ENCODE measurements at places on chromosomes 7 and 10.

DNA sequence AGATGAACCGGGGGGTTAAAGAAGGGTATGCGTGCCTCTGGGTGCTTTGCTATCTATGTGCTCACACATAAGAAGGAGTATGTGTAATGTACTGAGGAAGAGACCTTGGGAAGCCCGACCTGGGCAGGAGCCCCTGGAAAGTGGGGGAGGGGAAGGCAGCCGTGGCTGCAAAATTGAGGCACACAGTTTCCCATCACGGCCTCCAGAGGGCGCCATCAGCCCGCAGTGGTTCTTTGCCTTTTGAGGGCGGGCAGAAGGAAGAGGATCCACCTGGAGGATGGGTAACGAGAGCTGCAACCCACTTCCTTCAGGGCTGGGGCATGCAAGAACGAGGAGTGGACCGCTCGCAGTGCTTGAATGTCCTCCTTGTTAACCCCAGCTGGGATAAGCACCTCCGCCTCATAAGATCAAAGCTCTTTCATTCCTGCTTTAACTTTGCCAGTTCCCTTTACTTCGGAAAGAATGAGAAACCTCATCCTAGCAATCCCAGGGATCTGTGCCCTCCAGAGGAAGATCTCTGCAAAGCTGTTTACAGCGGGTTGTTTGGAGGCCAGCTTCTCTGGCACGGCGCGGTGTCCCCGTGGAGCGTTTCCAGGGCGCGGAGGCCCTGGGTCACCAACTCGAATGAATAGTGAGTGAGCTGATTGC, 77.9 kb downstream of the PCGF5 start:
- DNase-seq: peak; percentile 90

DNA sequence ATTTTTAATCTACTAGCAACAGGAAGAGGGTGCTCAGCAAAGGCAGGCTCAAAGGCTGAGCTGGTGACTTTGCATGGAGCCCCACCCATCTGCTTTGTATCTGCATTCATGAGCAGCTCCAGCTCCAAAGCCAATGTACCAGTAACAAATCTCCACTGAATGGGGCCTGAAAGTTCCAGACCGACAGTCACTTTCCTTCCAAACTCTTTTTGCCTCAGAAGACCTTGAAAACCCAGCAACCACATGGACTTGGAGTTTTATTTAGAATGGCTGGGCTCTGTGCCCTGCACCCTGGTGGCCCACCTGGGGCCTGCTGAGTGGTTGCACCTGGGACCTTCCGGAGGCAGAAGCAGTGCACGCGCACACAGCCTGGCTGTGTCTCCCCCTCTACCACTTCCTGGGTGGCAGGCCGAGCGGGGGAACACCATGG, 195.0 kb upstream of the PLXNA4 start:
- peak; percentile 55 for DNase-seq

DNA sequence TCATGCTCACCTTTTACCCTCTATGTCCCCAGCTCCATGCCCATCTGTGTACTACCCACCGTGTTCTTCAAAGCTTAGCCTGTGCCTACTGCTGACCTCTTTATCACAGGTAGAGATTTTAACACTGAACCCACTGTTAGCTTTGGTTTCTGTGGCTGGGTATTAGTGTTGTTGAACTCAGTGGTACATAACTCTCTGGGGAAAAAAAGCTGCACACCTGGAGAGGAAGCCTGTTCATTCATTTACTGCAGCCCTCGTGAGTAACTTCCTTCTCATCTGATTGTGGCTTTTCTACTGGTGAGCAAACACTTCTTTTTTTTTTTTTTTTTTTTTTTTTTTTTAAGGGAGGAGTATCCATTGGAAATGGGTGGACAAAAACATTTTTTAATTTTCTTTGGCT, 326.3 kb downstream of the CCSER2 start:
- no peak for DNase-seq

DNA sequence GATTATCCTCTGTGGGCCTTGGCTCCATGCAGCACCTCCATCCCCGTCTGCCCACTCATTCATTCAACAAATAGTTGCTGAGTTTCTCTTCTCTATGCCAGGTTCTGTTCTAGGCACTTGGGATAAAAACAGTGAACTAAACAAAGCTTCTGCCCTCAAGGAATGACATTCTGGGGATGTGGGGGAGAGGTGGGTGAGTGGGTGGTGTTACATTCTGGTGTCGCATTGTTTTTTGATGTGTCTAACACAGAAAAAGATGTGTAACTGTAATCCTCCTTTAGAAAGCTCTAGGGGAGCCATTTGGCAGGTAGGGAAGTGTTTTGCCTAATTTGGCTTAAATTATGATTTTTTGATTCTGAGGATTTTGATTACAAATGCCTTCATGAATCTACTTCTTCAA, 21.4 kb downstream of the AUTS2 start:
- DNase-seq: no peak

GRCh38 chr7:37009125-37009675, 284.9 kb upstream of the AOAH start:
- DNase-seq: no peak

DNA sequence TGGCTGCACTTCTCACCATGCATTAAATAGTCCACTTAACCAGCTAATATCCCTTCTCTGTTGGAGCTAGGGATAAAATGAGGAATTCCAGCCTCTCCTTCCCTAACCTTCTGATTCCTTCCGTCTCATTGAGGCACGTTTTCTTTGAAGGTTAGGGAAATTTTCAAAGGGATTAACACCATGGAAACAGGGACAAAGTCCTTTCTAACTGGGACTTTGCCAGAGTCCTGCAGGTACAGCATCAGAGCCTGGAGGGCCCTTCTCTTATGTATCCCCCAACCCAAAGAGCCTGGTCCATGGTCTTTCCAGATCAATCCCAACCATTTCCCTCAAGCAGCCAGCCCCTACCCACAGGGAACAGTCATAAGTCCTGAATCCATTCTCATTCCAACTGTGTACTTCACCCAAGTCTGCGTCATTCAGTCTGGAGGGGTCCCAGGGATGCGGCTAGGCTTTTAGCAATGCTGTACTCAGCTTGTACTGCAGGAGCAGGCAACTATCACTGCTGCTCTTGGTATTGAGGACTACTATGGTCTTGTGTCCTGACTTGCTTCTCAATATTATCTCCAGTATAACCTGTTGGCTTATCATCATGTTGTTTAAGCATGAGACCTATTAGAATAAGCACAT, 34.6 kb upstream of the CROT start:
- DNase-seq: no peak

- no peak for DNase-seq
Measured at GRCh38 chr7:36015733-36016132, 137.3 kb upstream of the EEPD1 start.

- DNase-seq: no peak
Measured at GRCh38 chr10:127830414-127830813, 62.3 kb downstream of the CLRN3 start.

- no peak for DNase-seq
Measured at GRCh38 chr10:11631291-11631690, 19.8 kb upstream of the USP6NL start.

DNA sequence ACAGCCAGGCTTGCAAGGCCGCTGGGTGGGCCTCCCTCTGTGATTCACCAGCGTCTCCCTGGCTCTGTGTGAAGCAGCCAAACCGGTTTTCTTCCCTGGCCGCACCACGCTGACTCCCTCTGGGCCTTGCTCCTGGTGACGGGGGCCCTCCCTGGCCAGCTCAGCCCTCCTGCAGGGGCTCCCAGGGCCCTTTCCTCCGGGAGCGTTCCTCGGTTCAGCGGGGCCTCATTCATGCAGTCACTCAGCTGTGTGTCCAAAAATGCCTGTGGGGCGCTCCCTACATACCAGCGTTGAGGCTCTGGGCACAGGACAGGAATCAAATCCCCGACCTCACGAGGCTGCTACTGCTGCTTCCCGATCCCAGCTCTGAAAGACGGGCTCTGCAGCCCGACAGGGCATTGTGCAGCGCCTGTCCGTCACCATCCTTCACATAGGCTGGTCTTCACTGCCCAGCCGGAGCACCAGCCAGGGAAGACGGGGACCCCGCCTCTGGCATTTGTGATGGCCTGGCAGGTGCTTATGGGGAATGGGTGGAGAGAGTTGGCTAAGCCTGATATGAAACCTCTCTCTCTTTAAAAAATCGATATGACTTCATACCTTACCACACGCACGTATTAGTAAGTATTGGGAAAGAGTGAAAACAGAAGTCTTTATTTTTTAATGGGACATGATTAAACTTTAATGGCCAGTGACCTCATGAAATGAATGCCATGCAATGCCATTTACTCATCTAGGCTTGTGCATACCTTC, 110.0 kb upstream of the SHH start:
- no peak for DNase-seq

GRCh38 chr7:94050046-94050445, 45.9 kb upstream of the BET1 start:
- DNase-seq: no peak

DNA sequence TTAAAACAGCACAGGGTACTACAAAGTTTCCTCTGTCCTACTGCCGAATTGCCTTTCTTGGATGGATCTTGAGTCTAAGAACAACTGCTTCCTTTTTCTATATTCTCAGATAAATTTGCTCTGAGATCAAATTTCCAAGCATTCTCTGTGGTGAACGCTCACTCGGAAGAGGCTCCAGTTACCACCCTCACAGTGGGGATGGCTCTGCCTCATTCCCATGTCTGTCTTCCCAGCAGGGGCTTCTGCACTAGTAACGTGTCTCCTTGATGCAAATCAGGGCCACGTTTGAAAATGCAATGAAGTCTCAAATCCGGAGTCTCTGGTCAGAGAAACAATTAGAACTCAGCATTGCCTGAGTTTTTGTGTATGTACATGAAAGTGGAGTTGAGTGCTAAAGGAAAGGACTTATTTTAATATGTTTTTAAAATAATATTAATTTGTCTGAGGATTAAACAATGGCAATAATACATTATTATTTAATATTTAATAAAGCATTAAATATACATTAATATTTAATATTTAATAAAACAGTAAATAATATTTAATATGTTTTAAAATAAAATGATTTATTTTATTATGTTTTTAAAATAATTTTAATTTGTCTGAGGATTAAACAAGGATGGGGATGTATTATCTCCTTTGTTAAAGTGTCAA, 61.8 kb downstream of the INHBA start:
- no peak for DNase-seq

- DNase-seq: no peak
Measured at GRCh38 chr10:132361581-132362101, 29.6 kb downstream of the LRRC27 start.

DNA sequence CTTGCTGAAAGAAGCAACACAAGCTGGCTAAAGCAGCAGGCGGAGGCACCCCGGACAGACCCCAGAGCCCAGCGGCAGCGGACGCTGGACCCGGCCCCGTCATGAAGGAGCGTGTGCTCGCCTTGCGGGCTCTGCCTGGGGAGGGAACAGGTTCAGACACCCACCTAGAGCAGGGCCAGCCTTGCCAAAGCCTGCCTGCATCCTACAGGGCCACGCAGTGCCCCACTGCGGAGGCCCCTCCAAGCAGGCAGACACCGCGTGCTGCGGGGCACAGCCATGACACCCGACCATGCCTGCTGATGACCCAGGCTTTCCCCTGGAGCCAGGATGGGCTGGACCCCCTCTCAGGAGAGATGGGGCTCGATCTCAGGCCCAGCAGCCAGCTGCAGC, 91.7 kb downstream of the MAD1L1 start:
- DNase-seq: no peak

GRCh38 chr7:450741-451140, 68.9 kb downstream of the PDGFA start:
- peak; percentile 61 for DNase-seq

DNA sequence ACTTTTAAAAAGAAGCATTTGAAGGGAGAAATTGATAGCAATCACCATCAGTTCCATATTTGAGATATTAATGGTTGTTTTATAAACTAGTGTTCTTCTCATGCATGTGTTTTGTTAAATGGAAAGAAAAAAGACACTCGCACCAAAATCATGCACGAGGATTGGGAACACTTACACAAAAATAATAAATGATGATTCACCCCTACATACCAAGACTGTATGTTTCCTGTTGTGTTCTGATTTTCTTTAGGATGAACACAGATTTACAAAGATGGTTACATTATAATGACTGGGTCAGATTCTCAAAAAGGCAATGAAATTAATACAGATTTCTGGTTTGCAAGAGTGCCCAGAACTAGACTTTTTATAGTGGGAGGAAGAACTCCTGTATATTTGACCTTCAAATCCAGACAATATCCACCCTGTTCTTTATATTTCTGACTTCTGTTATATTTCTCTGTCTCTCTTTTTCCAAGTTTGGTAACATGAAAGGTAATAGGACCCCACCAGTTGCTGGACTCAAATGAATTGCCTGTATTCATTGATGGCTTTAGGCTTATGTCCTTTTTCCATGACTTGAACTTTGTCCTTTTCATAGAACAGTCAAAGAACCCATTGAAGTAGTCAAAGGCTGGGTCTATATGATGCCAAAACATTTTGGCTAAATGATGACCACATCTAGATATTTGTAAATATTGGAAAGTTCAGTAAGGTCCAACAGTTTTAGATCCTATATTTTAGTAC, 54.4 kb downstream of the SEMA3A start:
- DNase-seq: no peak

GRCh38 chr7:98569691-98570337, 47.3 kb upstream of the NPTX2 start:
- no peak for DNase-seq

DNA sequence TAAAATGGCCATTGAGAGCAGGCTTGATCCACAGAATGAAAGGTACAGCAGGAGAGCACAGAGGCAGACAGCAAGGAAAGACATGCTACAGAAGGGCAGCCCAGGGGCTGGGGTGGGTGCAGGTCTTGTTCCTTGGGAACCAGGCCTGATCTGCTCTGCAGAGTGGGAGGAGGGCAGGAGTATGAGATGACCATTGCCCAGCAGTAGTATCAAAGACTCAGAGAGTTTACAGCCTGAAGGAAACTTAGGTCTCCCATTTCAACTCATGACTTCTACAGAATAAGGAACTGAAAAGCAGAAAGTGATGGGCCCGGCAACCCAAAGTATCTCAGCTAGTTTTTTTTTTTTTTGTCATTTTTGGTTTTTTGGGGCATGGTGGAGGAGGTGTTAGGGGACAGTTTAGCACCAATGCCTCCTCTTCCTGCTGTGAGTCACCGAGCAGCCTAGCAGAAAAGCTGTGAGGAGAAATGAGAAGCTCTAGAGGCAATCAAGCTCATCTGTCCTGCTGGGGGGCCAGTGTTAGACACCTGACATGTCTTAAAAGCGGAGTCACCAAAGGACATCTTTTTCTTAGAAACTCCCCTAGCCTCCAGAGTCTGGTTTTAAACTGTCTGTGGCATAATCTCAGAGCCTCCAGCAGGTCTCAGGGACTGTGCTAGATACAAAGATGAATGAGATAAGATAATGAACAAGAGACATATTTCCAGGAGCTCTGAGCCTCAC, 34.3 kb upstream of the HERPUD2 start:
- DNase-seq: peak; percentile 67

Data from activated CD8-positive, alpha-beta memory T cell treated with anti-CD3 and anti-CD28 coated beads, Interleukin-2, amount 50 U/mL, for 48 hours (primary cell).